Hematopoietic multipotent progenitor cell treated with erythropoietin and hydrocortisone succinate and interleukin-3 and kit ligand, for 8 days (in vitro differentiated cells): ENCODE measurements at places on chromosomes 5 and 9.

GRCh38 chr9:121607434-121608167, 43.8 kb upstream of the DAB2IP start:
- no peak for DNase-seq

- DNase-seq = peak; percentile 77
Measured at GRCh38 chr5:170301981-170302652, 4.5 kb upstream of the LCP2 start.

GRCh38 chr9:116975126-116975525, 288.0 kb downstream of the TRIM32 start:
- no peak for DNase-seq

- peak; percentile 40 for DNase-seq
Measured at GRCh38 chr5:33936004-33936380, 194 bp upstream of the RXFP3 start.

DNA sequence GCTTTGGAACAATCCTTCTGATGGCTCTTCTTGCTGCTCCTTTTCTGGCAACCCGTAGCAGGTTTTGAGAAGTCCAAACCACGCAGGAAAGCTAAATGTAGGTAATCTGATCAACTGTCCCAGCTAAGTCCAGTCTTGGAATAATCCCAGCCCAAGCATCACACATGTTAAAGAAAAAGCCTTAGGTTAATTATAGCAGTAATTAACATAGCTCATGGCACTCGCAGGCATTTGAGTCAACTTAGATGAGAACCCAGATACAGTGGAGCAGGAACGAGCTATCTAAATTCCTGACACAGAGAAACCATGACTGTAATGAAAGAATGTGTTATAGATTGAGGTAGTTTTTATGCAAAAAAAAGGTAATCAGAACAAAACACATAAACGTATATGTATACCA, 844.8 kb downstream of the CDH9 start:
- no peak for DNase-seq

- peak; percentile 82 for DNase-seq
Measured at GRCh38 chr9:33721674-33722358, 73.5 kb upstream of the PRSS3 start.

- no peak for DNase-seq
Measured at GRCh38 chr5:43171926-43172325, 20.1 kb upstream of the NIM1K start.

GRCh38 chr5:74570250-74570649, 70.3 kb downstream of the ENC1 start:
- DNase-seq = no peak

- DNase-seq = no peak
Measured at GRCh38 chr9:80866576-80867227, 822.6 kb downstream of the TLE1 start.

GRCh38 chr5:150662731-150663516, 1.9 kb downstream of the MYOZ3 start:
- no peak for DNase-seq
